LoVo (cell line): ENCODE measurements at places on chromosomes 16 and 17.

DNA sequence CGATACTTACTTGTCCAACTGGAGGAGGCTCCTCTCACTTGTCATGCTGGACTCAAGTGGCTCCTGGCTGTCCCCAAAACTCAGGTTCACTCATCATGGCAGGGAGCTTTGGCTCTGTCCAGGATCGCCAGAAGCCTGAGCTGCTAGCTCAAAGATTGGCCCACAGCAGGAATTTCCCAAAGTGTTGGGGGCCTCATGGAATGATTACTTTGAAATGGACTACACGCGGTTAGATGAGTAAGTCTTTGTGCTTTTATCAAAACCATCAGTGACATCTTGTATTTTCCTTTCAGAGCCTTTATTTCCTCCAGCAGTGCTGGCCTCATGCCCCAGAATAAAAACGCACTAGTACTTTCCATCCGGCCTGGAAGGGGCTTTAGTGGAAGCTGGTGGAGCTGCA, 29.2 kb upstream of the PHB1 start:
- no peak for DNase-seq

GRCh38 chr16:1530883-1531637, 2.4 kb upstream of the TMEM204 start:
- no peak for DNase-seq

DNA sequence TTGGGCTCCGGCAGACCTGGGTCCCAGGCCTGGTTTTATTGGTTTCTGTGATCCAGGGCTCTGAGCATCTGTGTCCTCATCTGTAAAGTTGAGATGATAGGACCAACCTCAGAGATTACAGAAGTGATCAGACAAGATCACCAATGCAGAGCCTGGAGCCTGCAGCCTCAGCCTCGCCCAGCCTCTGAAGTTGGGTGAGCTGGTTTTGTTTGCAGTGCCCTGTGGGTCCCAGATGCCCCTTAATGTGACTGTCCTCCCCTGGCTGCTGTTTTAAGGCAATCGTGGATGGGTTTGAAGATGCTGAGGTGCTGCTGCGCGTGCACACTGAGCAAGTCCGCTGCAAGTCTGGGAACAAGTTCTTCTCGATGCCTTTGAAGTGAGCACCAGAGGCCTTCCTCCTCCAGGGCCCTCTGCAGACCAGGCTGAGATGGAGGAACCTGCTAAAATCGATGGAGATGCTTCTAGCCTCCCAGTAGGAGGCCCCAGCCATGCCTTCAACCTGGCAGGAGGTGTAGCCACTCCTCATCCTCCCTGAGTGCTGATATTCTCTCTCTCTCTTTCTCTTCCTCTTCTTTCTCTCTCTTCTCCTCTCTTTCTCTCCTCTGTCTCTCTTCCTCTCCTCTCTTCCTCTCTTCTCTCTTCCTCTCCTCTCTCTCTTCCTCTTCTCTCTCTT, 5.6 kb upstream of the MMP15 start:
- DNase-seq, result no peak

GRCh38 chr17:55440391-55440790, 18.8 kb upstream of the MMD start:
- DNase-seq, result no peak

DNA sequence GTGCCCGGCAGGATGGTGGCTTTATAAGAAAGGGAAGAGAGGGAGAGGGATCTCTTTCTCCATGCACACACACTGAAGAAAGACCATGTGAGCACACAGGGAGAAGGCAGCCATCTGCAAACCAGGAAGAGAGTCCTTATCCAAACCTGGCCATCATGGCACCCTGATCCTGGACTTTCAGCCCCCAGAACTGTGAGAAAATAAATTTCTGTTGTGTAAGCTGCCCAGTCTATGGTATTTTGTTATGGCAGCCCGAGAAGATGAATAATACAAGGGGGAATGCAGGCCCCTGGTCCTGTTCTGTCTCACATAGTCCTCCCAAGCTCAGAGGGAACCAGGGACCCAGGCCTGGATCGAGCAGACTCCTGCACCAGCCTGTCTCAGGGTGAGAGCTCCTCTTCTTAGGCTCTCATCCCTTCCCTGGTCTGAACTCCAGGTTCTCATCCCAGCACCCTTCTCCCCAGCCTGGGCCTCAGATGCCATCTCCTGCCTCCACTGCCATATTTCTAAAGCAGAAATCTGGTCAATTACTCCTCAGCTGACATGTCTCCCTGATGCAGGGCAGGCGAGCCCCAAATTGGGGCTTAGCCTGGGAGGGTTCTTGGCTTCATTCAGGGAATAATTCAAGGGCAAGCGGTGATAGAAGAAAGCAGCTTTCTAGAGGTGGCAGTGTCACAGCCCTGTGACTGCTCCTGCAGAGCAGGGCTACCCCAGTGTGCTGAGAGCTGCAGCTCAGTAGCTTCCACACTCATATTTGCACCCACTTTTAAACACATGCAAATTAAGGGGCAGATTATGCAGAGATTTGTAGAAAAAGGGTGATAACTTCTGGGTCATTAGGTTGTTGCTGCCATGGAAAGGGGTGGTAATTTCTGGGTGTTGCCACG, 28.8 kb downstream of the IGFBP4 start:
- DNase-seq, result no peak

DNA sequence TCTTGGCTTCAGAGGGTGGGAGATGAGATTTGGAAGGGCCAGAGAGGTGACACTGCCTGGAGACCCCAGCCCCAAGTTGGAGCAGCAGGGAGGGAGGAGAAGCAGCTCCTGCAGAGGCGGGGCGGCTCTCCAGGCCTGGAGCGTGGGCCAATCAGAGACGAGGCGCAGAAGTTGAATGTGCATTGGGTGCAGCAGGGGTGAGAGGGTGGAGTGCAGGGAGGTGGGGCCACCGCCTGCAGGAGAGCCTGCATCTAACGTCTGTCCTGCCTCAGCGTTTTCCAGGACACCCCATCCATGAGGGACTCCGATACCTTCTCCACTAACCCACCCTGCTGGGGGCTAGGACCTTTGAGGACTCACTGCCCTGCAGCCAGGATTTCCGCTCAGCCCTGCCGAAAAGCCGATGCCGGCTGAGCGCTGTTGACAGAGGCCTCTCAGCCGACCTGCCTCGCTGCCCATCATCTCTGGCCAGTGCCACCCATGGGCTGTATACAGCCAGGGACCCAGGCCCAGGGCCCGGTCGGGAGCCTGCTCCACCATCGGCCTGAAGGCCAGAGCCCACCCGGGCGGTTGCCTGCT, 146.2 kb downstream of the ENGASE start:
- DNase-seq, result no peak

GRCh38 chr16:67969254-67970039, 1.0 kb upstream of the SLC12A4 start:
- DNase-seq, result no peak
